HuH-7 (cell line): ENCODE measurements at places on chromosomes 12 and 14.

- no peak for DNase-seq
These were observed 4.4 kb downstream of the TXNRD1 start for GRCh38 chr12:104219908-104220404.

DNA sequence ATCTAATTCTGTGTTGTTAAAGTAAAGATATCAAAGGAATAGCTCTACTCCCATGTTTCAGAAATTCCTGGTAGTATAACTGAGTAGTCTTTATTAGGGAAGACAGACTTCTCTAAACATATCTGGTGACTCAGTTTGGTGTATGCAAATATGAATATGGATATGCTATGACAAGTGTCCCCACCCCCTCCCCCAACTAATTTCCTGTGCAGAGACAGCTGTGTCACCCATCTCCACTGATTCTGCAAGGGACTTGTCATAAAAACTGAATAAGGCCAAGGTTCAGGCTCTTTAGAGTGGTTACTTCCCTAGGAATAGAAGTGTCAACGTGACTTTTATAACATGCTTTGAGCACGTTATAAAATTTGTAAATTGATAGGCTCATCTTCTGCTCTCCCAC lies 429.1 kb downstream of the DAD1 start:
- no peak for DNase-seq

GRCh38 chr14:80455031-80455430 lies 243.7 kb upstream of the DIO2 start:
- DNase-seq: no peak

- DNase-seq: peak; percentile 89
These were observed at the start of gene IFT81 for GRCh38 chr12:110124269-110124995. Gene IFT81 (plus strand): TSS chr12:110124357. CDS start chr12:110127381, 3,024 bp downstream.

DNA sequence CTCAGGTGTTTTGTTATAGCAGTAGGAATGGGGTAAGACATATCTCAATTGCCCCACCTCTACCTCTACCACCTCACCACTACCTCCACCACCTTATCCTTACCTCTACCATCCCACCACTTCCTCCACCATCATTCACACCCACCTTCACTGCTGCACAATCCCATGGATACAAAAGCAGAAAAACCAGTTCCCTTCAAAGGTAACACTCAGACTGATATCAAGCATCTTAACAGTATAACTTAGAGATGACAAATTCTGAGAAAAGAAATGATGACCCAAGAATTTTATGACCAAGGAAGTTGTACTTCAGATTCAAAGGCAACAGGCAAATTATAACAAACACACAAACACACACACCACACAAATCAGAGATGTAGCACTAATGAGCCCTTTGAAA lies 189.4 kb downstream of the NUAK1 start:
- no peak for DNase-seq

DNA sequence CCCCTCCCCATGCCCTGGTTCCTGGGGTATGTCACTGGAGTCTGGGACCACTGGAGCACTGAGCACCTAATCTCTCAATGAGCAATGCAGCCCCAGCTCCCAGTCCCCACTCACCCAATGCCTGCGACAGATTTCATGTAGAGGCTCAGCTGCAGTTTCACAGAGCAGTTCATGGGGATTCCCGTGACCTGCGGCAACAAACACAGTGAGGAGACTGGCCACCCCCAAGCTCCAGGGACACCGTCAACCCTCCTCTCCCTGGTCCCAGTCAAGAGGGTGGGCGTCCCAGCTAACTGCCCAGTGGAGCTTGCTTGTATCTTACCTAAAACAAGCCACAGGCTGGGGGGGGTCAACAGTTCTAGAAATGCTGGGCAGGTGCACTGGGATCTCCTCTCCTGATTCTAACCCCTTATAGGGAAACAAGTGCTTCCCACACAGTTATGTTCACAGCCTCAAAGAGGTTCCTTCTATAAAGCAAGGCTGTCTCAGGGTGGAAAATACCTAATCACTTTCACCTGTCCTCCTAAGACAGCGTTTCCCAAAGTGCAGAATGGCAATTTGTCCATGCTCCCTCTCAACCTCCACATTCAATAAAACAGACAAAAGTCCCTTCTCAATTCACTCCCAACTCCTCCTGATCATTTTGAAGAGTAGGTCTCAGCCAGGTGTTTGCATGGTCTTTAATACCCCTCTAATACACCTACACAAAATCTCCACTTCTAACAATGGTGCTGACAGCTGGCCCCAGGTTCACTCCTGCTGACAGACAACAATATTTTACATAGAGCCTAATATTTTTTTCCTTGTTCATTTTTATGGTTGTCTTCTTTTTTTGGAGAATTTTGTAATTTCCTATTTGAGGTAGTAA lies 68.3 kb downstream of the SCARB1 start:
- no peak for DNase-seq

GRCh38 chr12:23945249-23945648 lies 4.2 kb downstream of the SOX5 start:
- no peak for DNase-seq

DNA sequence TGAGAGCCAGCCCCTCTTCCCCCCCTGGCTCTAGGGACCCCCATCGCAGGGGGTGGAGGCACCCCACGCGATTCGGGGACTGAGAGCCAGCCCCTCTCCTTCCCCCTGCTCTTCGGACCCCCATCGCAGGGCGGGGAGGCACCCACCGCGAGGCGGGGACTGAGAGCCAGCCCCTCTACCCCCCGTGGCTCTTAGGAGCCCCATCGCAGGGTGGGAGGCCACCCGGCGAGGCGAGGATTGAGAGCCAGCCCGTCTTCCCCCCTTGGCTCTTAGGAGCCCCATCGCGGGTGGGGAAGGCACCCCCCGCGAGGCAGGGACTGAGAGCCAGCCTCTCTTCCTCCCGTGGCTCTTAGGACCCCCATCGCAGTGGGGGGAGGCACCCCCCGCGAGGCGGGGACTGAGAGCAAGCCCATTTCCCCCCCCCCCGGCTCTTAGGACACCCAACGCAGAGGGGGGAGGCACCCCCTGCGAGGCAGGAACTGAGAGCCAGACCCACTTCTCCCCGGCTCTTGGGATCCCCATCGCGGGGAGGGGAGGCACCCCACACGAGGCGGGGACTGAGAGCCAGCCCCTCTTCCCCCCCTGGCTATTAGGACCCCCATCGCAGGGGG lies 45.6 kb downstream of the DDX11 start:
- DNase-seq: no peak

DNA sequence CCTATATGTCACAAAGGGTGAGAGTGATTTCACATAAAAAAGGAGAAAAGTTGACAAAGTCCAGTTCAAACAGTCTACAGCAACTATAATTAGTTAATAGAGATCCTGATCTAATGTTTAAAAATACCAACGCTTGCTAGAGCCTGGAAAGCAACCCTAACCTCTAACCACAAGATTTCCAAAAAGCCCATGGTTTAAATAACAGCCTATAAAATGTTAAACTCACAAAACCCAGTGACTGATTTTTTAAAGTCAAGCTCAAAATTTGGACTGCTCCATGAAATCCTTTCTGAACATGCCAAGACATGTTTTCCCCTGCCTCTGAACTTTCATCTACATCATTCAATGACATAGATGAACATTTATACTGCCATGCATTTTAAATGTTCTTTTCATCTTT lies 81.6 kb downstream of the PLEKHG7 start:
- no peak for DNase-seq

GRCh38 chr12:57760347-57760982 lies 5.6 kb downstream of the MARCHF9 start:
- DNase-seq: no peak

GRCh38 chr12:104345234-104346066 lies 41.9 kb downstream of the EID3 start:
- no peak for DNase-seq

DNA sequence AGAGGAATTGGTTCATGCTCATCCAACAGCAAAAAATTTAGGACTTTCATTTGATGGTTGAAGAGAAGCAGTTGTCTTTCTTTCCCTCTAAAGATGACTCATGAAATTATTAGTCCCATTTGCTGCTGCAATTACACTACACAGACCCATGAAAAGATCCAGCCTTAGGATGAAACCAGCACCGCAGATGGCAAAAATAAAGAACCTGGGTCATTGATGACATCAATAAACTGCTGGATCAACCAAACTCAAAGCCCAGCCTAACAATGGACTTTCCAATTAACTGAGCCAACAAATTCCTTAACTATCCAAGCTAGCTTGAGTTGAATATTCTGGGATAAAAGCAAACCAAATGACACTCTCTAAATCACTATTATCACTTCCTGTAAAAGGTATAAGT lies 20.7 kb downstream of the DICER1 start:
- DNase-seq: no peak

GRCh38 chr12:823028-823698 lies 70.8 kb downstream of the WNK1 start:
- DNase-seq: no peak

DNA sequence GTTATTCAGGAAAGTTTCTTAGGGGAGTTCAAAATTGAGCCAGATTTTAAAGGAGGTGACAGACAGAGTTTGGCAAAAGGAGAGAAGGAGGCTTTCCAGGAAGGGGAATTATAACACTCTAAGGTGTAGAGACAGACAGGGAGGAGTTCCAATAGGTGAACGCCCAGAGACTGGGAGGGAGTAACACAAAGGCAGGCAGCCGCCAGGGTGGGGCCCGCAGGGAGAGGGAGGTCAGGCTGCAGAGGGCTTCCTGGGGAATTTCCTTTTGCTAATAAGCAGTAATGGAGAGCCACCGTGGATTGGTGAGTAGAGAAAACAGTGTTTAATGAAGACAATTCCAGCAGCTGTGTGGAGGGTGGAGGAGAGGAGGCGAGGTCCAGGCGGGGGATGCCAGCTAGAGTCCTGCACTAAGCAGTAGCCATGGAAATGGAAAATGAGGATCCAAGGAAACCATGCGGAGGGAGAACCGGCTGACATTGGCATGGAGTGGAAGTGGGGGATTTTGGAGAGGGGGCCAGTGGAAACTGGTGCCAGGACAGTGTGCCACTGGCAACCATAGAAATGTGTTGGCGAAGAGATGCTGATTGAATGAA lies 22.2 kb downstream of the GRIN2B start:
- no peak for DNase-seq

DNA sequence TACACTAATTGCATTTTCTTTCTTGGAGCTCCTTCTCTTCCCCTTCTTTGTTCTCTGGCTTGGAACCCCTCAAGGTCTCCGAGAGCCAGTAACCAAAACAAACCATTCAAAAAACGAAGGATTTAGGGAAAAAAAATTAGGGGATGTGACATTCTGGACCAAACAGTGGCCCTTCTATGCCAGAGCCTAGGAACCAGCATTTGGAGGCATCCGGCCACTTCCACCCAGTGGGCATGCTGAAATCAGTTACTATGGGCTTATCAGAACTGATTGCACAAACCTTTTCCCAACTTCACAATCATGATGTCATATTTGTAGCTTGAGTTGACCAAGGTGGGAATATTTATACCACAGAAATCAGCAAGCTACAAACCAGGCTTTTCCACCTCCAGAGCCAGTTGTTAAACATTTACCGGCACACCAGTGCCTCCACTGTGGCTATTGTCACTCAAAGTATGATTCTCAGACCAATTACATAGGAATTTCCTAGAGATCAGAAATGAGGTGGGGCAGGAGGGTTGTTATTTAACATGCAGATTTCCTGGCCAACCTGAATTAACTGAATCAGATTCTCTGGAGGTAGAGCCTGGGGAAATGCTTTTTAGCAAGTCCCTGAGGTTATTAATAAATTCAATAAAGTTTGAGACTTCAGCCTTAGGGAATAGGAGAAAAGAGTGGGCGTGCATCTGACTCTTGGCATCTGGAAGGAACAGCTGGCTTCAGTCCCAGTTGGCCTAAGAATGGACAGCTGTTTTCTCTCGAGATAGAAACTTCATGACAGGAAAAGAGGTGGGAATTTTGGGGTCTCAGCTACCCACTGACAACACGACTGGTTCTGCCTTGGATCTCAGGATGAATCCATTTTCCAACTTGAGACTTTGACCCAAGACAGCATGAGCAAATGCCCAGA lies 273.9 kb downstream of the ZFP36L1 start:
- no peak for DNase-seq

- DNase-seq: no peak
These were observed 10.4 kb upstream of the OSBPL8 start for GRCh38 chr12:76569685-76570604.

GRCh38 chr14:55005071-55005470 lies 21.8 kb downstream of the WDHD1 start:
- DNase-seq: no peak

- no peak for DNase-seq
These were observed 258.0 kb upstream of the ATP2B1 start for GRCh38 chr12:89966495-89967240.

DNA sequence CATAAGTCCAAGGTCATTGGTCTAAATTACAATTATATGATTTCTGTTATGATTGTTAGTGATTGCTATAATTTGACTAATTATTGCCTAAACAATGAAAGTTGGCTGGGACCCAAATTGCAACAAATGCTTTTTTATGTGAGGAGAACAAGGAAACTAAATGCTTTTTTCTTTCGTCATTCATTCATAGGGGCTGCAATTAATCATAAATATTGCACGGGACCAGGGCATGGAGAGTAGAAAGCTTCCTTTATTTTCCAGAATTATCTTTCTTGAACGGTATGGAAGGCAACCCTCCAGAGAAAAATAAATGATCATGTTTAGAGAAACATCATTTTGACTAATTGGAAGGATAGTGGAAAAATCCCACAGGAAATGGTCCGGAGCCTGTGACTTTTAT lies 32.6 kb upstream of the ARHGAP5 start:
- DNase-seq: no peak

DNA sequence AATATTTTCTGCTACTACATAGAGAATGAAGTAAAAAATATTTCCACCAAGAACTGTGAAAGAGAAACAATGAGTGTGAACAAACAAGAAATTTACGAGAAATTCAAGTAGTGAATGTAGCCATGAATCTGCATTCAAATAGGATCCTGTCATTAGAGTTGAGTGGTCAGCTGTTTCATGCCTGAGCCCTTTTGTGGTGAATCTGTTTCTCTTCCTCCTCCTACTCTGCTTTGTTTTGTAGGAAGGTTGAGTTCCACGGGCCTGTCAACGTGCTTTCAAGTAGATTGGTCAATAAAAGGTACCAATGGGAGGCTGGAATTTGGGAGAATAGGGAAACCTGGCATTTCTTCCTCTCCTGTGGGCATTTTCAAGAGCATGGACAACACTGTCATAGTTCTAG lies 1749.6 kb upstream of the FLRT2 start:
- no peak for DNase-seq

DNA sequence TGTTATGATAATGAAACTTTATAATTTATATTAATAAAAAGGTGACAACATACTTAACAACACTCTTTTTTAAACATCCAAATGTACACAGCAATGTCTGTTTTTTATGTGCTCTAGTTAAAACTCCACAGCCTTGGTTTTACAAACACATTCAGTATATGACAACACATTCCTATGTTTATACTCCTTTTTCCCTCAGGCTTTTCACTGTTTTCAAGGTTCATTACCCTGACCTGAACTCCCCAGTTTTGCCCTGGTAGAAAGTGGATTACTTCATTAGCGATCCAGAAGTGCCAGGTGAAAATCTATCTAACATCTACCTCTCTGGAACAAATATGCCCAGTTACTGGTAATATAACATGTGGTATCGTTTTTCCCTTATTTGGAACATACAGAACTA lies 340.2 kb upstream of the DDHD1 start:
- DNase-seq: no peak

- DNase-seq: no peak
These were observed 56.4 kb downstream of the TMEM132C start for GRCh38 chr12:128323145-128323920.

- no peak for DNase-seq
These were observed 28.2 kb upstream of the AMN1 start for GRCh38 chr12:31756977-31757420.
